ENCODE measurements at places on chromosomes 1 and 21.

GRCh38 chr1:228259368-228259894 is 51.6 kb downstream of the OBSCN start:
- DNase-seq, result no peak

DNA sequence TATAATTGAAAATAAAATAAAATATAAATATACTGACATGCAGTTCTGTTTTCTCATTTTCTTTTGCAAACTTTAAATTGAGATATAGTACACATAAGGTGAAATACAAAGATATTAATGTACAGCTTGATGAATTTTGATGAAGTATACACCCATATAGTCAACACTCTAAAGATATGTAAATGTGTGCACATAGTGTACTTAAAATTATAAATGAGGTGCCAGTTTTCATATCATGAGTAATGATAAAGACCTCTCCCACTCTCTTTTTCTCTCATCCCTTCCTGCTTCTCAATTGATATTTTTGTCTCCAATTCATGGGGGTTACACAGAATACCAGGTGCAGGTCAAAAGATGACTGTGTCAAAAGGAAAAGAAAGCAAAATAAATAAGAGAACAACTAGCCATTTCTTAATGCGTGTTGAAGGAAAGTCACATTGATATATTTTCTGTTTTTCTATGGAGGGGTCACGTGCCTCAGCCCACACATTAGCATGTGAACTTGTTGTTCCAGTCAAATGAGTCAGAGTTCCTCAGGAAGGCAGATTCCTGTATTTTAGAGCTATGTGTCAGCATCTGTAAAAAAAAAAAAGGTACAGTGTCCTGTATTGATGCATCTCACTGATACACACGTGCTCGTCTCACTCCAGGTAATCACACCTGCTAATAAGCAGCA is 64.3 kb upstream of the HOOK1 start:
- no peak for DNase-seq

- DNase-seq, result no peak
Observed at GRCh38 chr1:232457595-232457994, 172.3 kb downstream of the SIPA1L2 start.

DNA sequence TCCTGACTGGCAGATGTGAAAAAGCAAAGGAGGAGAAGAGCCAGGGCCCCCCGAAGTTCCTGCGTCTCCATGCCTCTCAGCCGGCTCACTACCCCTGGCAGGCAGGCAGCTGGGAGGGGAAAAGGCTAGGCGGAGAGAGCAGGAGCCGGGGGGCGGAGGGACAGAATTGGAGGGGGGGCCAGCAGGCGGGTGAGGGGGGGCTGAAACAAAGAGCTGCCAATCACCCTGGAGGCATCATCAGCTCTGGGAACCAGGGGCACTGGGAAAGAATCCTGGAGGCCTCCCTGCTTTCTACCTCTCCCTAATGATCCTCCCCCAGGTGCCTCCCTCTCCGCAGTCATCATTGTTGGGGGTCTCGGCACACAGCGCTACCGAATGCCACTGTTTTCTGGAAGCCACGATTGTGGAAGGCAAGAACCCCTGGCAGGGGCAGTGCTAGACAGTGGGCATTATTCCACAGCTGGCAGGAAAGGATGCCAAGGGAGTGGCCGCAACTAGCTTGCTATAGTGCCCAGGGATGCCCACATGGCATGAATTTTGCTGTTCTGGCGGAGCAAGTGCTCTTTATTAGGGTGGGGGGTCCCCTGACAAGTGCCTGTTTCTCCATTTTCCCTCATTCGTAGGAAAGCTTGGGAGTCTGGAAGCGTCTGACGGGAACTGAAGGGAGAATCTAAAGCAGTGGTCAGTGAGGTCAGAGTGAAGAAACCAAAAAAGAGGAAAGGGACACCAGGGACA is at the start of gene THBS3:
Gene THBS3, minus strand, starts transcription at position 92 of the 735 bp plus-strand sequence. Its CDS starts 21 bp downstream, at position 71.
- DNase-seq, result no peak

GRCh38 chr1:201085902-201086735 is 26.1 kb downstream of the CACNA1S start:
- DNase-seq, result peak; percentile 21

- DNase-seq, result no peak
Observed at GRCh38 chr1:205365945-205366463, 9.3 kb upstream of the KLHDC8A start.

- no peak for DNase-seq
Observed at GRCh38 chr1:182754087-182754486, 35.5 kb upstream of the NPL start.

DNA sequence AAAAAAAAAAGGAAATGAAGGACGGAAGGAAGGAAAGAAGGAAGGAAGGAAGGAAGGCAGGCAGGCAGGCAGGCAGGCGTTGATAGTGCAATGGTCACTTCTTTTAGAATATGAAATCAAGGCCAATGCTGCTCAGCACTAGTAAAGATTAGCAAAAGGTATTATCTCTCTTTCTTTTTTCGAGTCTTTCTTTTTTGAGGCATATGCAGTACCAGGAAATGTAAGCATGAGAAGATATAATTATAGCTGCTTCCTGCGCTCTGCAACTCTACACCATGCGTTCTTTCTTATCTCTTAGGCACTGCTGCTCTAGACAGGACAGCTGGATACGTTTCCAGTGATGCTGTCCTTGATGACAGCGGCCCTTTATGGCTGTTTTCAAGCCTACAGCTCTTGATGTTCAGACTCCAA is 1512.5 kb upstream of the B3GALT2 start:
- DNase-seq, result no peak

DNA sequence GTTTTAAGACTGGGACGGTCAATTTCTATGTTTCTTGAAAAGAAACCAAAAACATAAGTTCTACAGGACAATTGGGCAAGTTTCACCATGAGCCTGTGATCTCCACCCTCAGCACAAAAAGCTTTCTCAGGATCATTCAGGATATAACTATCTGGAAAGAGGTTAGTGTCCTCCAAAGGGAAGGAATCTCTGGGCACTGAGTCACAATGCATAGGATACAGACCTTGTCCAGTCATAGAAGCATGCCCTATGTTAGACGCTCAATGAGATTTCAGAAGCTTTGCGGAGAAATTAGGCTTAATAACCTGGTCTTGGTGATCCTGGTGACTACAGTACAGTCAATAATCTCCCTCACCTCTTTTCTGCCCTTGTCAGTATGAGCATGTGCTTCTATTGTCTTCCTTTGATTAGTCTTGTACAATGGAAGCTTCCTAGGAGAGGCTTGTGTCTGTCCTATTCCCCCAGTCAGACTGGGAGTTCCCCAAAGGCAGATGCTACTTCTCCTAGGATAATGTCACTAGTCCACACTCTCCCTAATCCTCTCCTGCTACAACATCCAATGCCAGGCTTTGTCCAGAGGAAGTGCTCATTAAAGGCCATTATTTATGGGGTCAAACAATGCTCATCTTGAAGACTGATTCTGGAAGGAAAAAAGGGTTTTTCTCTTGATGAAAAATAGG is 97.4 kb downstream of the KCNH1 start:
- DNase-seq, result no peak

DNA sequence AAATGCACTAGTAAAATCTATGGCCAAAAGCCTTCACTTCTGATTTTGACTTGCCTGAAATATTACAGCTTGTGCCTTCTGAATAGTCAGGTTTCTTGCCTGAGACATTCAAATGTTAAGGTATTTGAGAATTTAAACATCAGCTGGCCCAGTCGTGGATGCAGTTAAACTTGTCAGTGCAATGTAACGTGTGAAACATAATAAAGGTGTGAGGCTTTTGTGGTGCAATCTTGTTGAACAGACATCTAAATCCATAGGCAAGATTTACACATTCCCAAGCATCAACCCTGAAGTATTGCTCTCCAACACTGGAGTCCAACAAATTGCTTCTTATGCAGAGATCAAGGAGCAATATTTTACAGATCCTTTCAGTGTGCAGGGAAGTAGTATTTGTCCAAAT is 4.4 kb downstream of the CCN1 start:
- DNase-seq, result no peak

- no peak for DNase-seq
Observed at GRCh38 chr1:215113776-215114153, 31.2 kb downstream of the KCNK2 start.

Data from activated T-cell treated with anti-CD3 and anti-CD28 coated beads, Interleukin-2, amount 50 U/mL, for 4 hours (primary cell).